Activated T-helper 9 cell treated with anti-CD3 and anti-CD28 coated beads, Interleukin-2, amount 50 U/mL, for 16 hours (primary cell): ENCODE measurements at places on chromosomes 11 and 22.

DNA sequence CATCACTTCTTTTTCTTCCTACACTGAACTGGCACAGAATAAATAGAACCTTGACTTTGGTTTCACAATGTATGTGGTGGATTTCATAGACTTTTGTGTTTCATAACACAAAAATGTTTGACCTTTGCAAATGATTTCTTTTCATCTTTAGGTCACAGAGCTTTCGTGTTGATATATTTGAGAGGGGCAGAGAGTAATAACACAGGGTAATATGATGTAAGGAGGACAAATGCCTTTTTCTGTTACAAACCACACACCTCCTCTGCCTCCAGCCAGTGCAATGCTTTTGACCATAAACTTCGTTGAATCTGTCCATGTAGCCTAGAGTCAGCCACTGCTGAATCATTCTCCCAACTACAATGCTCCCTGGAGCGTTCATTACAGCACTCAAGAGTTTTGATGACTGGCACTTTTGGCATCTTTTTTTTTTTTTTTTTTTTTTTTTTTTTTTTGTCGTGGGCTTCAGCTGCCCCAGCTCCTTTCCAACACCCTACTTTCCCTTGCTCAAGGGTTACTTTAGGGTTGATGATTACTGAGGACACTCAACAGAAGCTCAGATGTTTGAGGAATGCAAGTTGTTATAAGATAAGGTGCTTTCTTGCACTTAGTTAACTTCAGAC is 11.4 kb upstream of the CAT start:
- no peak for DNase-seq

GRCh38 chr11:48044577-48044976 is 64.2 kb downstream of the PTPRJ start:
- no peak for DNase-seq

GRCh38 chr22:29041408-29041807 is 20.2 kb downstream of the C22orf31 start:
- no peak for DNase-seq

DNA sequence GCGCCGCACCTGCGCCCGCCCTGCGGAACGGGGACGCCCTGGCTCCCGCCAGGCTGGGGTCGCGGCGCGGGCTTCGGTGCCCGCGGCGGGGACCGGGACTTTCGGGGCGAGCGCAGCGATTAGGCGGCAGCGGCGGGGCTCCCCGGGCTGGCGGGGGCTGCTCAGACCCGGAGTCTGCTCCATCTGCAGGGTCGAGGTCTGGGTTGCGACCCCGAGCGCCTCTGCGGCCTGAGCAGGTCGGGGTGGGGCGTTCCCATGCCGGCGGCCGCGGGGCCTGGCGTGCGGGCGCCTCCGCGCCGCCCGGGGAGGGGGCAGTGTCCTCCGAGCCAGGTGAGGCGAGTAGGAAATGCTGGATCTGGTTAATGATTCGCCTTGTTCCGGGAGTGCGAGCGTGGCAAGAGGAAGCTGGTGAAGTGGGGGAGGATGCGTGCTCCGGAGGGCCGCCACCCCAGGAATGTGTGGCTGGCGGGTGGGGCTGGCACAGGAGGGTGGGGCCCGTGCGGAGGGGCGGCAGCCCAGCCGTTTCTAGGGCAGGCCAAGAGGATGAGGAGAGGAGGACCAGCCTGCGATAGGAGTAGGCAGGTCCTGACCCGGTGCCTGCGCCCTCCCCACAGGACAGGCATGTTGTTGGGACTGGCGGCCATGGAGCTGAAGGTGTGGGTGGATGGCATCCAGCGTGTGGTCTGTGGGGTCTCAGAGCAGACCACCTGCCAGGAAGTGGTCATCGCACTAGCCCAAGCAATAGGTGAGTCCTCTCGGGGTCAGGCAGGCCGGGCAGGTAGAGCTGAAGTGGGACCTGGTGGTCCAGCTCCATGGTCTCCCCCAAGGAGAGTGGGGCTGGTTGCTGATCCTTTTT is 606 bp downstream of the RASSF7 start:
- no peak for DNase-seq

DNA sequence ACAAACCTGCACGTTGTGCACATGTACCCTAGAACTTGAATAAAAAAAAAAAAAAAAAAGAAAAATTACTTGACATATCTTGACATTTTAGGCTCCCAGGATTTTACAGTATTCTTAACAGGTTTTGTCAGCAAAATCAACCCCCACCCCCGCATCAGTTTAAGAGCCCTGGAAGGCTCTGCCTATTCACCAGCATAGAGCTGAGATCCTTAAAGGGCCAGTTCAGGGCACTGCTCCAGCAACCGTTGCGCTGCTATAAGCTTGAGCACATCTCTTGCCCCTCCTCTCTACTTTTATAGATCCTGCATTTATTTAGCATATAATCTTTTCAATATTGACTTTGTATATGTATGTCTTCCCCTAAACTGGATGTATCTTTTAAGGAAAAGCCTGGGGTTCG is 697 bp upstream of the PAFAH1B2 start:
- DNase-seq: no peak

DNA sequence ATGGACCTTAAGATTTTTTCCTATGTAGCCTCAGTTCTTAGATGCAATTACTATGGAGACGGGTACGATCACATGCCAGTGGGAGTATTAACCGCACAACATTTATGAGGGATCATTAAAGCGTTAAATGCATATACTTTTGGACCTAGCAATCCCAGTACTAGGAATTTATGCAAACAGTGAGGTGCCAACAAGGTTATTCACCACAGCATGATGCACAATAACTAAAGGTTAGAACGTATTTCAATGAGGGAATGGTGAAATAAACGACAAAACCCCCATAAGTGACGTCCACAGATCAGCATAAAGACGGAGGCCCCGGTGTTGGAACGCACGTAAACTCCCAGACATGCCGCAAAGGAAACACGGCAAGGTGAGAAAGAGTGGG is 539 bp downstream of the SIRT3 start:
- peak; percentile 60 for DNase-seq

DNA sequence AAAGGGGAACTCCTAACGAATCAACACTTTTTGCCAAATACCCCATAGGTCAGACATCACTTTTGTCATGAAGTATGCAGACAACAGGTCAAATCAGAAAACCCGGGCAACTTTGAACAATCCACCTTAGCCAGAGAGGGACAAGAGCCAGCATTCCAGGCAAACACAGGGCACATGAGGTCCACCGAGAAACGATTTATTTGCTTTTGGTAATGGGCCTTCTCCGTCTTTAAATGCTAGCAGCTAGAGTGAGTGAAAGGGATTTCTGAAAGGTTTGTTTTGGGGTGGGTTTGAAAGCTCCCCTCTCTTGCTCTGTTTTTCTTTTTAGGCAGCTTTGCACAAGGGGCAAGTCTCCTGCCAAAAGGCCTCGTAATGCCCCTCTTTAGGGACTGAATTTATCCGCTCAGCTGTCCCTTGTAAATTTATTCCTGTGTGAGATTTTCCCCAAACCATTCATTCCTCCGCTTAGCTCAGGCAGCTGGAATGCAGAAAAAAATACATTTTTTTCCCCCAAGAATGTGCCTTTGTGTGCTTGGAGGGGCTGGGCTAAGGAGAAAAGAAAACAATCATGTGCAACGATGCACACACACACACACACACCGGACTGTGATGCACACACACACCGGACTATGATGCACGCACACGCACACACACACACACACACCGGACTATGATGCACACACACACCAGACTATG is 196.9 kb downstream of the SNX19 start:
- DNase-seq: no peak

GRCh38 chr11:94563176-94563847 is 3.9 kb upstream of the PIWIL4 start:
- no peak for DNase-seq
